ENCODE measurements at places on chromosomes 4 and X.

GRCh38 chr4:120630427-120630826, 292.1 kb downstream of the PRDM5 start:
- no peak for DNase-seq

DNA sequence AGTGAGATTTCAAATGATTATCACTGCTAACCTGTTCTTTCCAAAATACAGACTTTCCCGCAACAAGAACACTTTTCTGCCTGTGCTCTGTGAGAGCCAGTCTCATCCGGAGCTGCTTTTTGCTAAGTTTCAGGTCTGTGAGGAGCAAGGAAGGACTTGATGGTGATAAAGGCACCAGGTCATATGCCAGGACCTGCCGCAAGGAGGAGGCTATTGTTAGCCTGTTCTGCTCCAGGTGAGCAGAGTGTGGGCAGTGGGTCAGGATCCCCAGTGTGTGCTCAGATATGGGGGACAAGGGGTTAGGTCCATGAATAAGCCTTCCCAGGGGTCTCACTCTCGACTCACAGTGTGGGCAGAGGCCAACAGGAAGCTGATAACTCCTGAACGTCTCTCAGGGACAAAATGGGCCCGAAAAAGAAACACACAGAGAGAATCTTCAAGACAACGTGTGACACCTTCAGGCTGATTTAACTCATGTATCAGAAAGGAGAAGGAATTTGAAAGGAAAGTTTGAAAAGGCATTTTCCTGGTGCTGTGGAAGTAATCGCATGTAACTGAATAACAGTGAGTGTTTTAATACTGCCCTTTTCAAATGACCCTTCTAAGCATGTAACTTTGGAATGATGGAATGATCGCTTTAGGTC, 57.7 kb upstream of the PDLIM3 start:
- no peak for DNase-seq

- DNase-seq, result no peak
Observed at GRCh38 chr4:90025248-90025647, 101.9 kb upstream of the CCSER1 start.

DNA sequence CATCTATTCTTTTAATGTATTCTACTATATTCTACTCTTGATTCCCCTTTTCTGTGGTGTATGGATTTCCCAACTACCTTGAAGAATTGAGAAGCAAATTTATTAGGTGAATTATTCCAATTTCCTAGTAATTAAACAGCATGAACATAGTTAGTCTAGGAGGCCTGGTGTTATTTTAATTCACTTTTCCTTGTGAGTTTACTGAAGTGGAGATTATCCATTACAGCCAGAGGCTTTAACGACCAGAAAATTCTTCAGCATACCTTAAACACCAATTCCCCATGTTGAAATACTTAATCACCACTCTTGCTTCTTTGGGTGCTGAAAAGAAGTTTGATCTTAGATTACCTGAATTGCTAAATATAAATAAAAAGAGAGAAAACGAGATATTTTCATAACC, 29.4 kb downstream of the FAT4 start:
- DNase-seq, result no peak

DNA sequence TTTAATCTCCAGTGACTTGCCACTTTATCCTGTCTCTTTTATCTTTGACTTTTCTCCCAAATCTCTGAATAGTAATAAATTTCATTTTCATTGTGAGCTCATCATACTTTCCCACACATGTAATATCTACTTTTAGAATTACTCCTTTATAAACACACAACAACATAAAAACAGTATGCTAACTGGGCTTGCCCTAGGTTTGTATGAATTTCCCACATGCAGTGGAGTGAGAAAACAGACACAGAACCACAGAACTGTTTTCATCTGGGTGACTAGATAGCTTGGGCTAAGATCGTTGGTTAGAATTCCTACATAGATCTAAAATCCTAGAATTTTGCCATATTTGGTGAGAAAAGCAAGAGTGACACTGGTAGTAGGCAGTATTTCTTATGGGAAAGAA, 409.5 kb downstream of the SPRY1 start:
- no peak for DNase-seq

DNA sequence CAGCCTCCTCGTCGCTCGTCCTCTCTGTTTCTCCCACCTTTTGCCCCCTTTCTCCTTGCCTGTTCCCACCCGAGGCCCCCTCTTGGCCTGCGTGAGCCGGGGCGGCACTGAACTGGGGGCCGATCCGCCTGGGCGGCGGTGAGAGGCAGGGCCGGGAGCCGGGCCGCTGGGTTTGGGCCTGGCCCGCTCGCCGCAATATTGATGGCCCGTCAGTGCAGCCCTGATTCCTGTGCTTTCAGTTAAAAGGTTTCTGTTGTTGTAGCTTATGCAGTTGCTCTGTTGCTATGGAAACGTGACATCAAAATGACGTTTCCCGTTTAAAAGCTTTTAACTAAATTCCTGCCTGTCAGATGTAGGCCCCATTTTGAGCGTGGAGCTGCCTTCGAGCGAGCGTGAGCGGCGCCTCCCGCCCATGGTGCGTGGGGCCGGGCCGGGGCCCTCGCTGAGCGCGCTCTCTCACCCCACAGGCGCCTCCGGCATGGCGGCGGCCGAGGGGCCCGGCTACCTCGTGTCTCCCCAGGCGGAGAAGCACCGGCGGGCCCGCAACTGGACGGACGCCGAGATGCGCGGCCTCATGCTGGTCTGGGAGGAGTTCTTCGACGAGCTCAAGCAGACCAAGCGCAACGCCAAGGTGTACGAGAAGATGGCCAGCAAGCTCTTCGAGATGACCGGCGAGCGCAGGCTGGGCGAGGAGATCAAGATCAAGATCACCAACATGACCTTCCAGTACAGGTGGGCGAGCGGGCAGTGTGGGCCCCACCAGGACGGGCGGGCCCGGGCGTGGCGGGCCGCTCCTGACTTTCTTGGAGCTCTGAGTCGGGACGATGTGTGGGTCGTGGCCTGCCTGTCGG, at the start of gene MSANTD1:
MSANTD1 (plus strand) TSS at position 349 of the 851 bp plus-strand sequence; CDS start at position 413, 64 bp downstream.
- DNase-seq, result no peak

DNA sequence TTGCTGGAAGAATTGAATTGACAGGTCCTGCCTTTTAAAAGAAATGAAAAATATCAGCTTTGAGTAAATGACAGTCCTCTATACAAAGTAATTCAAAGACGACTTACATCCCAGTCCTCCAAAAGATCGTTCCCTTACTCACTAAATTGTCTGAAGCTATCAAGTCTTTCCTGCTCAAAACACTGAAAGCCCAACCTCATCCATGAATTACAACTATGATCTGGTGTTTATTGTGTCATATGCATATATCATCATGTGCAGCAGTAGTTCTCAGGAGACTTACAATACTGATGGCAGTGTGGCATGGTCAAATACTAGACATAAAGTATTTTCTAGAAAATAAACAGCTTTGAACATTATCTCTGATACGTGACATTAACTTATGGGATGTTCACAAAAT, 97.8 kb downstream of the PDGFC start:
- no peak for DNase-seq

GRCh38 chr4:78464265-78464664, 87.3 kb upstream of the ANXA3 start:
- DNase-seq, result no peak

GRCh38 chr4:140186651-140187315, 32.8 kb upstream of the MAML3 start:
- DNase-seq, result no peak

GRCh38 chr4:47032405-47033106, 1.2 kb downstream of the GABRB1 start:
- peak; percentile 37 for DNase-seq

DNA sequence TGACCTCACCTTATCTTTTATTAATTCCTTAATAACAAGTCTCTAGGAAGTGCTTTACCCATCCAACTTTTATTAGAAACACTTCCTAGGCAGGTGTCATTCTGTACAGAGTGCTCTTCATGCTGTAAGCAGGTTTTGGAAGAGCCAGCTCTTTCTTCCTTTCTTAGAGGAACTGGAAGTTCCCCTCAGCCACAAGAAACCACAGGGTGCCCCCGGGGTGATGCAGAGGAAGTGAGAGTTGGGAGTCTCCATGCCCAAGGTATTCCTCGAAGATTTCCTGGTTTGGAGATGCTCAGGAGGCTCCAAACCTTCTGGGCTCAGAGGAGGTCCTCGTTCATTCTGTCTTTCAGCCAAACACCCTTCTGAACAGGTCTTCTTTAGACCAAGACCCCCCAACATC, 83.8 kb downstream of the EGF start:
- no peak for DNase-seq

- DNase-seq, result no peak
Observed at GRCh38 chr4:75514949-75515612, 808 bp downstream of the THAP6 start.

GRCh38 chr4:78081541-78081940, 24.4 kb downstream of the FRAS1 start:
- no peak for DNase-seq

GRCh38 chrX:119477812-119478232, 9.6 kb downstream of the SLC25A5 start:
- peak; percentile 85 for DNase-seq

DNA sequence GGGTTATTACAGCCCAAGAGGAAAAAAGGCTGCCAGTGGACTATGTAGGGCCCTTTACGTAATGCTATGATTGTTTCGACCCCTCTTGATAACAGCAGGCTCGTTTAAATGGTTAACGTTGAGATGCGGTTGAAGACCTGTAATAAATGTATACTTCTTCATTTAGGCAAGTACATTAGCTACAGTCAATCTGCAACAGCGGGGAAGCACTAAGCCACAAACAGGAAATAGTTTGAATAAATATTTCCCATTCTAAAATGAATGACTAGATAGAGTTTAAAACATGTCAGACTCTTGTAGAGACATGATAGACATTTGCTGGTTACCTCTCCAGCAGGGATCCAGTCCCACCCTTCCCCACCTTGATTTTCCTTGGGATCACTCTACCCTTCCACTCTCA, 38.1 kb upstream of the STIM2 start:
- no peak for DNase-seq

DNA sequence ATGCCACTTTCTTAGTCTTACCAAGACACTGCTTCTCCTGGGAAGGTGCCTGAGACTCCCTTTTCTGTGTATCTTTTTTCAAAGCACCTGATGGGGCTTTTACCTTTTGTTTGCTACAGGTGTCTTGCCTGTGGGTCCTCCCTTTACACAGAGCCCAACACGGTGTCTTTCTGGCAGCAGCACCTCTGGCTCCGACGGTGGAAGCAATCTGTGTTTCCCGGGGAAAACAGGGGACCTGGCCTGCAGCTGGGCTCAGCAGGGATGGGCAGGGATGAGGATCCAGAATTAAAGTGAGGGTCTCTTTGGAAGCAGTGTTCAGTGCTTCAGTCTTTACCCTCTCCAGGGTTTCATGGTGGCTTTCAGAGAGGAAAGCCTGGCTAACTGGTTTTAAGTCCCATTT, 11.3 kb downstream of the POU4F2 start:
- DNase-seq, result no peak
